ENCODE measurements at places on chromosomes 16 and 17.

GRCh38 chr17:83077411-83077810 is 2.0 kb upstream of the METRNL start:
- DNase-seq = no peak

GRCh38 chr16:21001262-21001661 is 100.7 kb downstream of the LYRM1 start:
- no peak for DNase-seq

DNA sequence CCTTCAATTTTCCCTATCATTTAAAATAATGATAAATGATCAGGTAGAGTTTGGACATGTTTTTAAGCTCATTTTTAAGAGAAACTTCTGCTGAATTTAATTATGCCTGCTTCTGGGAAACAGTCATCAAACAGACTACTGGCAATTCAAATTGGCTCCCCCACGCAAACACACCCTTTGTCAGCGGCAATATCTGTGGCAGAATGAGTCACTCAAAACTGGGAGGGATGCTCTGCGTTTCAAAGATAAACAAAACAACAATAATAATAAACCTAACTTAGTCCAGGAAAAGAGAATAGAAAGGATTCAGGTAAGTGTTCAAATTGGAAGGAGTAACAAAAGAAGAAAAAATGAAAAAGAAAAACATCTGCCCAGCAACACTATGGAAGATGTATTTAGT is 108.1 kb upstream of the ERCC4 start:
- no peak for DNase-seq

GRCh38 chr17:5068236-5068635 is 10.0 kb upstream of the ZFP3 start:
- DNase-seq = no peak

DNA sequence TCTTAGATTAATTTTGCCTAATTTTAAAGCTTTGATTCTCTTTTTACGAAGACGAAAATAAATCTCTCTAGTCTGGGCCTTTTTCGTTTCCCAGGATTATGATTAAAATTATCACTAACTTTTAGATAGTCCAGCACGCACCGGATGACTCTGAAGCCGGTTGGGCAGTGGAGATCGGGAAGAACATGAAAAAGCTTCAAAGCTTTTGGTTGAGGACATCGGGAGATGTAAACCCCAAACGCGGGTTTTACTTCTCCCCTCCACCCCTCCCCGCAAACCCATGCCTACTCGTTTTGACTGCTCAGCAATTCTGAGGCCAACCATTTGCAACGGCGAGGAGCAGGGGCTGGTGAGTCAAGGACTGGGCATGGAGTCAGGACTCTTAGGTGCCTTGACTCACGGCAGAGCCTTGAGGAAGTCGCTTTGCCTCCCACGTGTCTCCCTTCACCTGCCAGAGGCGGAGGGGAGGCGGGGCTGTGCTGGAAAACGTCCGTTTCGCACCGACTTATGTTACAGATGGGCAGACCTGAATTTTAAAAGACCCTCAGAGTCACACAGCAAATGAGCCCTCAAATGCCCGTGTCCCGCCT is 989 bp upstream of the DUSP14 start:
- peak; percentile 85 for DNase-seq

GRCh38 chr17:17152385-17152784 is 53.7 kb downstream of the PLD6 start:
- DNase-seq = no peak

GRCh38 chr16:11354407-11354732 is 9.1 kb downstream of the RMI2 start:
- no peak for DNase-seq

DNA sequence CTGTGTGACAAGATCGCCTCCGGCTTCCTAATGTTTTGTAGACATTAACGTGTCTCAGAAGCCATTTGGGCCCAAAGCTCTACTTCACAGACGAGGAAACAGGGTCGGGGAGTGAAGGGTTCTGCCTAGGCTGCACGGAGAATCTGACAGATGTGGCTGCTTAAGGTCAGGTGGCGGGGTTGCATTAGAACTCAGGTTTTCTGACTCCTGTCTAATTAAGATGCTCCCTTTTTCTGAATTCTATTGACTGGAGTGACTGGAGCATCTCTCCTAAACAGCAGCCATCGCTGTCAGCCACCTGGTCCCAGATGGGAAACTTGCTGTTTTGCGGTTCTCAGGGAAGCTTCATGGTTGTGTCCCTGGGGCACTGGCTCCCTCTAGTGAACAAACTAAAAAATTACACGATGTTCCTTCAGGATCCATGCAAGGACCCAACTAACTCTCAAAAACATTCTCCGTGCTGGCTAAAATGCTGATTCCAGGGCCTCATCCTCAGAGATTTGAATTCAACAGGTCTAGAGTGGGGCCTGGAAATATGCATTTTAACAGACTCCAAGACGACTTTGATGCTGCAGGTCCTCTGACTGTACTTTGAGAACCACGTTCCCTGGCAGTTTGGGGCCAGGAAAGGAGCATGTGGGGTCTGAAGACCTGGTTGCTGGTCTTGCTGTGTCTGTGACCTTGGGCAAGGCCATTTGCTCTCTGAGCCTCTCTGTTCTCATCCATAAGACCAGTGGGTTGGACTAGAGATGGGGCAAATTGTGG is 117.4 kb downstream of the IRF8 start:
- no peak for DNase-seq

DNA sequence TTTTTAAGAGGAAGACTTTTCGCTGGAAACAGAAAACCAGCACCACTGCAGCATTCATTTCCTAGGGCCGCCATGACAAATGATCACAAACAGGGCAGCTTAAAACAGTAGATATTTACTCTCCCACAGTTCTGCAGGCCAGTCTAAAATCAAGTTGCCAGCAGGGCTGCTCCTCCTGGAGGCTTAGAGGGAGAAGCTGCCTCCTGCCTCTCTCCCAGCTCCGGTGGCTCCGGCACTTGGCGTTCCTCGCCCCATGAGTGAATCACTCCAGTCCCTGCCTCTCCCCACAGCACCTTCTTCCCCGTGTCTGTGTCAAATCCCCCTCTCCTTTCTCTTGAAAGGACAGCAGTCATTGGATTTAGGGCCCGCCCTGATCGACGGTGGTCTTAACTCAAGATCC is 72.1 kb downstream of the SOCS1 start:
- no peak for DNase-seq

DNA sequence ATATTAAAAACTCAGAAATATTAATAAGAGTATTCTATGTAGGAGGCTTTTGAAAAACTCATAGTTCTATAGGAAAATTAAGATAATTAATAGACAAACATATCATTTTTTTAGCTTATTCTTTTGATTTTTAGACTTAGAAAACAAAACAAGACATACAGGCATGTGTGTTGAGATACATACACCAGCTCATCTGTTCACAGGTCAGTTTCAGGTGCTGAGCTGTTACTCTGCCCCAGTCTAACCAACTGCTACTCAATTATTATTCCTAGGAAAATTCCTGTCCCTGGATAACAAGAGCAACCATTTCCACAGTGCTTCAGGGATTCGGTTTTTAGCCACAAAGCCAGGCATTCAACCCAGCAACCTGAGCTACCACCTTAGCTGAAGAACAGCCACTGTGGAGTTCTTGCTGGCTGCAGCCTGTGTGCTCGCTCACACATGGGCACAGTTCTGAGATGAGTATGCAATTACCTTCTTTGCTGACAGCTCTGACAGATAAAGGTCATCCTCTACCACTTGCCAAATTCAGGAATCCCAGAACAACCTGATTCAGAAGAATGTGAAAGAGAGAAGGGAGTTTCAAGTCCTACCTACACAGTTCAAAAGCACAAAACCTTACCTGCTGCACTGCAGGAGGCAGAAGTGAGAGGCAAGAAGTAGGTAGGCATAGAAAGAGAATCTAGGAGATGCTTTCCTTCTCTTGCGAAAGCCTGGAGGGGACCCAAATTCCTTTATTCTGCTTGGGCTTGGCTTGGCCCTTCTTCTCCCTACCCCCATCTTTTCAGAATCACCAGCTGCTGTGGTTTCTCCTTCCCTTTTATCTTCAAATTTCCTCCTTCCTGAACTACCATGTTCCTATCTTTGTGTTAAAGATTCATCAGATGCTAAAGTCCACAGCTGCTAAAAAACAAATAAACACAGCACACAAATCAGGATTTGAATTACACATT is 62.7 kb downstream of the TEX2 start:
- no peak for DNase-seq

DNA sequence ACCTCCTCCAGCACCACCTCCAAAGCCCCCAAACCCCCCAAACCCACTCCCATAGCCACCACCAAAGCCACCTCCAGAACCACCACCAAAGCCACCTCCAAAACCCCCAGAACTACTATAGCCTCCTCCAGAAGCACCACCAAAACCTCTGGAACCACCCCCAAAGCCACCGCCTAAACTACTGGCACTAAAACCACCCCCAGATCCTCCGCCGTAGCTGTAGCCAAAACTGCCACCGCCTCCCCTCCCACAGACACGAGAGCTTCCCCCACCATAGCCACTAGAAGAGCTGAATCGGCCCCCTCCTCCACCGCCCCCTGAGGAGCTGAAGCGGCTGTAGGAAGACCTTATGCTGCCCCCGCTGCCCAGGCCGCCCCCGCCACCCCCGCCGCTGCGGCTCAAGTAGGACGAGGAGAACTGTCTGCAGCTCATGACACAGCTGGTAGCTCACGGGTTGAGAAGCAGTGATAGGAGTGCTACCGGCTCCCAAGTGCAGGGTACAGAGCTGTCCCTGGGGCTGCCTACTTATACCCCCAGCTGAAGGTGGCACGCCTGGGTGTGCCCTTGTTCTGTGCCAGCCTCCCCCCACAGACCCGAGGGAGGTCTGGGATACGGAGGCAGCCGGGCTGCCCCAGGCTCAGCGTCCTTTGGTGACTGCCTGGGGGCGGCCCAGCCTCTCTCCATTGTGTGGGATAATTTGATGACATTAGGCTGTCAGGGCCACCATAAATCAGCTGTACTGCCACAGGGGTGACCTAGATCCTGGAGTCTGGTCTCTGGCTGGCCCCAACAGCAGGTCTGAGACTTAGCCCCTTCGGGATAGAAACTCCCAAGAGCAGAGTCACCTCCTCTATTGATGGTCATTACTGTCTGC is at the start of gene KRT9:
TSS of gene KRT9 (minus strand) at position 499 of the 874 bp plus-strand sequence. CDS start at position 432, 67 bp downstream.
- DNase-seq = no peak

DNA sequence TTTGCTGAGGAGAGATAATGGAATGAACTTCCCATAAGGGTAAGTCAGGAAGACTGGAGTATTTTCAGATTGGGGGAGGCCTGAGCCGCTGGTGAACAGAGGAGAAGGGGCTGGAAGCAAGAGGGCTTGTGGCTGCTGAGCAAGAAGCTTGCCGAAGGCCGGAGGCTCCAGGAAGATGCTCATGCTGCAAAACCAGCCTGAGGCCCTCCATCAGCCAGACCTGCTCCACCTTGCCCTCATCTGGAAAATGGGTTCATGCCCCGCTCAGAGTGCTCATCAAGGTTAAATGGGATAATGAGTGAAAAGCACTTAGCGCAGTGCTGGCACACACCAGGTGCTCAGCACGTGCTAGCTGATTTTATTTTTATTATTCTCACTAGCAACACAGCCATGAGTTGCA is 5.5 kb upstream of the ASGR1 start:
- no peak for DNase-seq

DNA sequence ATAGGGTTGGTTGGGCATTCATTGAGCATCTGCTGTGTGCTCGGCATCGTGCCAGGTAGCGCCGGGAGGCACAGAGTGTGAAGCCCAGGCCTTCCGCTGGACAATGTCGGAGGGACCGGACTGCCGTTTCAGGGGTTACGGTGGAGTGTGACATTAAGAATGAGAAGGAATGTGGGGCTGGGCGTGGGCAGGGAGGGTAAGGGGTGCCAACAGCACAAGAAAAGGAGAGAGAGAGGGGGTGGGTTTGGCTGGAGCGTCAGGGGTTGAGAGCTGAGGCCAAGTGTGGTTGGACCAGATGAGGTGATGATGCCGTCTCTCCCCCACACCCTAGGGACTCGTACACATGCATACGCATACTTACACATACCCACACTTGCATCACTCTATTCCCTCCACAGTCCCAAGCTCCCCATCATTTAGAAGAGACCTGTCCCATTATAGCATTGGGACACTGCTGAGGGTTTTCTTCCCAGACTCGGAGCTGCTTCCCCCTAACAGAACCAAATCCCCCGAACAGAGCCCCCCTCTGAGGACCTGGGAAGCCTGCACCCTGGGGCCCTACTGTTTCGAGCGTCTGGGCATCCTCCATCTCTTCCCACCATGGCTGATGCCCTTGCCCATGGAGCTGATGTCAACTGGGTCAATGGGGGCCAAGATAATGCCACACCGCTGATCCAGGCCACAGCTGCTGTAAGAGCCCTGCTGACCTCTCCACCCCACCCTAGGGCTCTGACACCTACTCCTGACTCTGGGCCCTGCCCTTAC is 3.3 kb upstream of the KCTD11 start:
- no peak for DNase-seq

- DNase-seq = no peak
These were observed 12.1 kb downstream of the ZZEF1 start for GRCh38 chr17:4130715-4131114.

GRCh38 chr16:24730914-24731313 is 1.5 kb downstream of the TNRC6A start:
- no peak for DNase-seq

DNA sequence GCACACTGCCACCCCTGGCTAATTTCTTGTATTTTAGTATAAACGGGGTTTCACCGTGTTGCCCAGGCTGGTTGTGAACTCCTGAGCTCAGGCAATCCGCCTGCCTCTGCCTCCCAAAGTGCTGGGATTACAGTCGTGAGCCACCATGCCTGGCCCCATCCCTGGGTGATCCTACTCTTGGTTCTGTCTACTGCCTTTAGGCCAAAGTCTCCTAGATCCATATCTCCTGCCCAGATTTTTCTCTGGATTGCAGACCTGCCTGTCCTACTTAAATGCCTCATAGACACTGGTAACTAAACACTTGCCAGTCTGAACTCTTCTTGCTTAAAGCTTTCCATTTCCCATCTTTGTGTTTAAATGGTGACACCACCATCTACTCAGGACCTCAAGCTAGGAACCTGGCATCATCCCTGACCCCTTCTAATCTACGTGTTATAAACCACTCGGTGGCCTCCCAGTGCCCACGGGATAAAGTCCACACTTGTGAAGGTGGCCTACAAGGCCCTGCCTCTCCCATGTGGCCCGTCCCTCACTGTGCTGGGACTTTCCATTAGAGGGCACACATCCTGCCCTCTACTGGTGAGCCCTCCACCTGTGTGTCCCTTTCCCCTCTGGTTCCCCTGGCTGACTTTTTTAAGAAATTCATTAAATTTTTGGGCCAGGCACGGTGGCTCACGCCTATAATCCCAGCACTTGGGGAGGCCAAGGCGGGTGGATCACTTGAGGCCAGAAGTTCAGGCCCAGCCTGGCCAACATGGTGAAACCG is 51.1 kb downstream of the USP43 start:
- no peak for DNase-seq

DNA sequence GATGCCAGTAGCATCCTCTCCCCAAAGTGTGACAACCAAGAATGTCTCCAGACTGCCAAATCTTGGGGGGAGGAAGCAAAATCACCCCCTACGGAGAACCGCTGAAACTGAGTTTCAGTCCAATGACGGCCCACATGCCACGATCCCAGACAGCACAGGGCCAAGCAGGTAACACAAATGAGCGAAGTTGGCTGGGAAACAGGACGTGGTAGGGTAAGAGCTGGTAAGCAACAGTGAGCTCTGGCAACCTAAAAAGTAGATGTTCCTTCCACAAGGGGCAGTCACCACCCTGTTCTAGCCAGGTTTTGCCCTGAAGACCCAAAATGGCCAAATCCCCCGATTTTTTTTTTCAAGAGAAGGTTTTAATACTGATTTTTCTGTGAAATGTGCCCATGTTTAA is 25.4 kb downstream of the ZFHX3 start:
- DNase-seq = no peak

- no peak for DNase-seq
These were observed 143.6 kb upstream of the NOL11 start for GRCh38 chr17:67573987-67574657.

GRCh38 chr17:53017227-53017626 is 805.5 kb upstream of the KIF2B start:
- DNase-seq = no peak

- no peak for DNase-seq
These were observed 14.7 kb downstream of the DRC3 start for GRCh38 chr17:17987187-17987896.
